ENCODE measurements at places on chromosomes 3 and 15. TPM values are rescaled to one million over a fixed set of nuclear protein-coding genes. Genes with fewer than 3 reads are reported as not detected.
A peak's percentile ranks its signal among the peaks of the same experiment; 100 is the strongest.

The CCR8 gene
- not detected for total RNA-seq

GRCh38 chr3:81726132-81726531, 35.3 kb downstream of the GBE1 start:
- no peak overlapping the region for H3K4me3 ChIP-seq
- H3K36me3 ChIP-seq = no peaks in the 10 kb centered on the region
- H3K27ac ChIP-seq = no peak overlapping the region
- H3K4me1 ChIP-seq = peaks cover 6% of the 10 kb centered on the region

- H3K4me3 ChIP-seq = no peak overlapping the region
- no peaks in the 10 kb centered on the region for H3K27me3 ChIP-seq
- DNase-seq = no peak
- H3K27ac ChIP-seq = no peak overlapping the region
Observed at GRCh38 chr15:92663250-92663951, 7.8 kb upstream of the FAM174B start.

The CRELD1 gene
- 47.4 TPM for total RNA-seq

DNA sequence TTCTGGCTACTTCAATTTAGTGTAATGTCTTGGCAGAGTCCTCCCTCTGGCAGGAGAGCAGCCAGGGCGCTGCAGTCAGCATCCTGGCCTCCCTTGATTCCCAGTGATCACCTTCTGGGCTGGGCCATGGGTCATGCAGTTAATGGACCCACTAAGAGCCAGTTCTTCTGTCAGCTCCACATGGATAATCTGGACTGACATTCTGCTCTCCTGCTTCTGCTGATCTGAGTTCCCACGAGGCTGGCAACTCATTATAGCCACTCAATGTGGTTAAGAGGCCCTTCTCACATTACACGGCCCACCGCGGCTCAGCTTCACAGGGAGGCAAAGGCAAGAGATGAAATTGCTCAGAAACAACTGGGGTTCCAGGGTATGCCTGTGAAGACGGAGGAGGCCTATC, 94.0 kb downstream of the WDR76 start:
- no peak overlapping the region for H3K4me3 ChIP-seq
- H3K36me3 ChIP-seq = no peaks in the 10 kb centered on the region
- no peak for DNase-seq
- H3K27me3 ChIP-seq = no peaks in the 10 kb centered on the region
- no peak overlapping the region for H3K27ac ChIP-seq

- H3K36me3 ChIP-seq = no peaks in the 10 kb centered on the region
- H3K27me3 ChIP-seq = no peaks in the 10 kb centered on the region
- H3K4me1 ChIP-seq = no peaks in the 10 kb centered on the region
Observed at GRCh38 chr15:39748276-39748675, 34.4 kb downstream of the FSIP1 start.

DNA sequence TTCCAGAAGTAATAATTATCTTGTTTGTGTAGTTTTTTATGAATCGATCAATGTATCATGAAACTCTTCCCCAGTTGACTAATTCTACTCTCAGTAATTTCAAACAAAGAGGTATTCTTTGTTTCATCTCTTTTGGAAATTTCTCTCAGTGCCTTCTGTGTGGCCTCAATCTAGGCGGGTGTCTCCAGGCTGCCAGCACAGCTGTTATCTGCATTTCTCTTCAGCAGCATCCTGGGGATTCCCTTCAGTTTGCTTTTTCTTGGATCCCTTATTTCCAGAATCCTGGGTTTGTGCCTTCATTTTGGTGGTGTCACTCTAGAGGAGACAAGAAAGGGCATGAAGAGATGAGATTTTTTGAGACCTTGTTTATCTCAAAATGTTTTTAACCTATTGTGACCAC, 22.7 kb downstream of the NIPA2 start:
- peaks cover 9% of the 10 kb centered on the region for H3K36me3 ChIP-seq
- no peaks in the 10 kb centered on the region for H3K4me1 ChIP-seq
- no peak for DNase-seq
- no peaks in the 10 kb centered on the region for H3K27me3 ChIP-seq
- H3K4me3 ChIP-seq = no peak overlapping the region

DNA sequence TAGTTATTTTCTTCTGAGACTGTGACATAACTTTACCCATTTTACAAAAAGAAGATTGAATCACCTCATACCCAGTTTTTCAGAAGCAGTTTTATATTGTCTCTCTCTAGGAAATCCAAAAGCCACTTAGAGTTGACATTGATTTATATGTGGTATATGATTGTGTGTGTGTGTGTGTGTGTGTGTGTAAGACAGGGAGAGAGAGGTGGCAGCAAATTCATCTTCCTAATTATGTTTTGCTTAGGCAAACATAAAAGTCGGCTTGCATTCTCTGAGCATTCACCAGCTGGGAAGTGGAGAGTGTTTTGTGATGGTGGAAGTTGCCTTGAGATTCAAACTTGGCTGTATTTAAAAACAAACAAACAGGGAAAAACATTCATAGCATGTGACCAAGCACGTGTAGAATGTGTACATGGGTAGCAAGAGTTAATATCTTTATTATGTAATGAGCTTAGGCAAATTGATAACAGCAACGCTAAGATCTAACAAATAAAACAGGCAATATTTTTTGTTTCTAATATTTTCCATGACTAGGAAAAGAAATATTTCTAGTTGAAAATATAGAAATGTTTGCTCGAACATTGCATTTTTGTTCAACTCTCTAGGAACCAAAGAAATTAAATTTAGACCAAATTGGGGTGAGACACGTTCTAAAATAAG, 64.4 kb upstream of the IGF1R start:
- no peak overlapping the region for H3K27ac ChIP-seq
- H3K27me3 ChIP-seq = no peaks in the 10 kb centered on the region
- H3K4me3 ChIP-seq = no peak overlapping the region
- no peak for DNase-seq
- no peaks in the 10 kb centered on the region for H3K36me3 ChIP-seq
- H3K4me1 ChIP-seq = no peaks in the 10 kb centered on the region

- no peaks in the 10 kb centered on the region for H3K36me3 ChIP-seq
- no peaks in the 10 kb centered on the region for H3K4me1 ChIP-seq
- no peaks in the 10 kb centered on the region for H3K27me3 ChIP-seq
Observed at GRCh38 chr3:135034291-135034768, 239.3 kb downstream of the EPHB1 start.

DNA sequence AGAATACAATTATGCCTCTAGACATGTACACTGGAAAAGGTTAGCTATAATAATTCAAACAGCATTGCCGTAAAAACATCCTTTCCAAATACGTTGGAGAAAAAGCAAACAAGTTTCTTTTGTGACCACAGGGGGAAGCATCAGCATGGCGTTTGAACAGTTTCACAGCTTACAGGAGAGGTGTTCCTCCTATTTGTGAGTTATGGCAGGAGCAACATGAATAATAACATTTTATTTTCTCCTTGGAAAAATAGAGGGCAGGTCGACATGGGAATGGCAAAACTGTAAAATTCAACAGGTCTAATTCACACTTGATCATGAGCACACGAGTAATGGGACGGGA, 39.7 kb upstream of the GADL1 start:
- no peak overlapping the region for H3K27ac ChIP-seq
- peak; percentile 17 for DNase-seq
- no peaks in the 10 kb centered on the region for H3K4me1 ChIP-seq
- no peak overlapping the region for H3K4me3 ChIP-seq
- H3K36me3 ChIP-seq = no peaks in the 10 kb centered on the region

DNA sequence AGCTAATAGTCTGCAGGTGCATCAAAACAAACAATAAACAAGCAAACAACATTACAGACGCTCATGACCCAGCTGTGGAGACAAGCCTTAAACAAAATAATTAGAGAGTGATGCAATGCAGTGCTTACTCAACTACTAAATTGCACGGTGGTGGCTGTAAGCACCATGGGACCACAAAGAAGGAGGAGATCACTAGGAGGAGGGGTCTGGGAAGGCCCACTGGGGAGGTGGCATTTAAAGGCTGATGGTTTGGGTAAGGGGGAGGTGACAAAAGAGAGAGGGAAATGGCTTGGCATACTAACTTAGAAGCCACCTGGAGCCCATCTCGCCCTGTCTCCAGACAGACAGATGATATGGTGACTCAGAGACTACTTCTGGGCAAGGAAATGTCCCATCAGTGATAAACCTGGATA, 516.7 kb downstream of the FOXP1 start:
- DNase-seq = peak; percentile 47
- H3K4me1 ChIP-seq = peaks cover 66% of the 10 kb centered on the region
- peak overlapping the region; percentile 97 for H3K27ac ChIP-seq
- no peak overlapping the region for H3K4me3 ChIP-seq
- H3K36me3 ChIP-seq = no peaks in the 10 kb centered on the region
- H3K27me3 ChIP-seq = no peaks in the 10 kb centered on the region

The TMCO5A gene
- total RNA-seq = not detected

The ROBO2 gene
- not detected for total RNA-seq

DNA sequence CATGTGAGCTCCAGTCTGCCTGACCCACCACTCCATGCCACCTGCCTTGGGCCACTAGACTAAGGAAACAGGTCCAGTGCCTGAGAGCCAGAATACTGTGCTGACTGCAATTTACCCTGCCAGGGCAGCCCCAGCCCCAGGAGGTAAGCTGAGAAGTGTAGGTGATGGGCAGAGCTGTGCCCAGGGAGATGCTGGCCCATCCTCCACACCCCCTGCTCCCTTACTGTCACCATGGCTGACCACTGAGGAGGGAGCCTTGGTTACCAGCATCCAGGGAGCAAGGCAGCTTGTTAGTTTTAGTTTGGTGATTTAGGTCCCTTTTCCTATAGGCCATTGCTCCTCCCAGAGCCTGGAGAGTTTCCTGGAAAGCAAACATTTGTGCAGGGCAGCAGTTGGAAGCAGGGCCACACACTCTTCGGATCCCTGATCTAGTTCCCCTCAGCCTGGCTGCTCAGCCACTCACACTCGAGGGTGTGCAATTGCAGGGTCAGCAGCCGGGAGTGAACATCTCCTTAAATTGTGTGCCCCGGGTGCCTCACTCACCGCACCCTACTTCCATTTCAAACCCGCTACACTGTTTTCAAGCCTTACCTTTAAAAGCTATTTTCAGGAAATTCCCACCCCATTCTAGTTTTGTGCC, 2.0 kb downstream of the GALNT15 start:
- peaks cover 4% of the 10 kb centered on the region for H3K4me1 ChIP-seq
- no peak overlapping the region for H3K27ac ChIP-seq
- H3K36me3 ChIP-seq = no peaks in the 10 kb centered on the region
- peaks cover 5% of the 10 kb centered on the region for H3K27me3 ChIP-seq
- H3K4me3 ChIP-seq = no peak overlapping the region
- no peak for DNase-seq

GRCh38 chr3:49032646-49033304, 3.6 kb upstream of the IMPDH2 start:
- peaks cover 20% of the 10 kb centered on the region for H3K4me1 ChIP-seq

DNA sequence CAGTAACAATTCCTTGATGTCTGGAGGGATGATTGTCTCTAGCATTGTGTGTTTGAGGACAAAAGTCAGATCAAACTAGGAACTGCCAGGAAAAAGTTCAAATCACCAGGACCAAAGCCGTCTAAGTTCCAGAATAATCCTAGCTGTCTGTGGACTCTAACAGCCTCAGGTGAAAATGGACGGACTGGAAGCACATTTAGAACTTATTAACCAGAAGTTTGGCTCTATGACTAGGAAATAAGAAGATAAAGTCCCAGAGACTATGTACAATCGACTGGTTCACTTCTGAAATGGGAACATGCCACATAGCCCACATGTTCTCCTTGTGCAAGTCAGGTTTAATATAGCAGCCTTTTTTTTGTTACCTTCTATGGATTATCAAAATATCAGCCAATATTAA, 50.6 kb upstream of the SGO1 start:
- H3K27ac ChIP-seq = no peak overlapping the region
- no peak overlapping the region for H3K4me3 ChIP-seq
- no peaks in the 10 kb centered on the region for H3K36me3 ChIP-seq
- no peaks in the 10 kb centered on the region for H3K4me1 ChIP-seq

GRCh38 chr15:51677021-51677420, 4.3 kb upstream of the SCG3 start:
- peaks cover 4% of the 10 kb centered on the region for H3K4me1 ChIP-seq
- H3K27me3 ChIP-seq = peaks cover 16% of the 10 kb centered on the region
- H3K27ac ChIP-seq = no peak overlapping the region
- no peaks in the 10 kb centered on the region for H3K36me3 ChIP-seq
- no peak overlapping the region for H3K4me3 ChIP-seq

DNA sequence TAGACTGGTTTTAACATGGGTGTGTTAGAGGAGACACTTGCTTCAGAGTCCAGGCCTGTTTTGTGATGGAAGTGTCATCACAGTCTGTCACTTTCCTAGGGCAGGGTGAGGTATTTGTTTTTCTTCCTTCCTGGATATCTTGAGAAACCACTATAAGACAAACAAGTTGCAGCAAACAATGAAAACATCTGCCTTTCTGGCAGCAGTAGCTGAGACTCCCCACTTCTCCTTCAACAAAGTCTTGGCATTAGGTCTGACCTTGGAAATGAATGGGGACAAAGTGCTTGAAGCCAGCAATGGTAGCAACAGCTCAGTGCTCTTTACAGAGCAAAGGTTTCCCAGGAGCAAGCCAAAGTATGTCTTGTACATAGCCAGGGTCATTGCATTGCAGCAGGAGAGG, 64.6 kb downstream of the CD200 start:
- H3K4me3 ChIP-seq = no peak overlapping the region
- no peaks in the 10 kb centered on the region for H3K27me3 ChIP-seq
- H3K27ac ChIP-seq = no peak overlapping the region
- H3K4me1 ChIP-seq = peaks cover 3% of the 10 kb centered on the region
- H3K36me3 ChIP-seq = no peaks in the 10 kb centered on the region

DNA sequence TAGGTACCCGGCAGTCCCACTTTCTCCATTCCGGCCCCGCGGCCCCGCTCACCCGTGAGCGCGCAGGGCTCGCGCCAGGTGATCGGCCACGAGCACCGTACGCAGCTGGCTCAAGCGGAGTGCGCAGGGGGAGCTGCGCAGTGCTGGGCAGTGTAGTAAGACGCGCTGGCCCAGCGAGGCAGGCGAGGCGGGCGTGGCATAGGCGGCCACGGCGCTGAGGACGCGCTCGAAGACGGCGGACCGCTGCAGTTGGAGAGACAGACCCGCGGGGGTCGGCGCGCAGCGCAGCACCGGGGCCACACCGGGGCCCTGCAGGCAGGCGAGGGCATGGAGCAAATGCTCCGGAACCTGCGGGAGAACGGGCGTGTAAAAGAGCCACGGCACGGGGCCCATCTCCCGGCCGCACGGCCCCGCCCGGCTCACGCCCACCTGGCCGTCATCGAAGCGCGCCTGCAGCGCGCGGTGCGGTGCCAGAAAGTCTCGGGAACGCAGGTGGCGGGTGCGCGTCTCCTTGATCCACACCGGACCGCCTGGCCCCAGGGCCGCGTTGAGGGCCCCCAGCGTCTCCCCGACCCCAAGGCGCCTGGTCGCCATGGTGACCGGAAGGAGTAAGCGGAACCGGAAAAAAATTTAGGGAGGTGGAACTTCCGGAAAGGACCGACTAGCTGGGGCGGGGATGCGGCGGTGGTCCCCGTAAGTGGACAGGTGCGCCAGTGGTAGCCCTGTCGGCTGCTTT, at the start of gene DALRD3:
DALRD3 (minus strand) TSS at position 610 of the 736 bp plus-strand sequence; CDS start at position 594, 16 bp downstream.
- H3K4me1 ChIP-seq = peaks cover 32% of the 10 kb centered on the region
- H3K36me3 ChIP-seq = peaks cover 32% of the 10 kb centered on the region
- peak within 1 kb of the TSS; percentile 73 for H3K27ac ChIP-seq
- no peaks in the 10 kb centered on the region for H3K27me3 ChIP-seq
- peak within 1 kb of the TSS; percentile 89 for H3K4me3 ChIP-seq

- H3K27me3 ChIP-seq = no peaks in the 10 kb centered on the region
- H3K4me1 ChIP-seq = peaks cover 6% of the 10 kb centered on the region
Observed at GRCh38 chr15:70741107-70741531, 22.2 kb downstream of the UACA start.

- H3K4me1 ChIP-seq = peaks cover 5% of the 10 kb centered on the region
- no peak overlapping the region for H3K4me3 ChIP-seq
- no peak for DNase-seq
Observed at GRCh38 chr15:58523634-58524033, 91.8 kb downstream of the LIPC start.

- no peak overlapping the region for H3K4me3 ChIP-seq
- no peaks in the 10 kb centered on the region for H3K27me3 ChIP-seq
- H3K4me1 ChIP-seq = no peaks in the 10 kb centered on the region
- H3K36me3 ChIP-seq = no peaks in the 10 kb centered on the region
- no peak for DNase-seq
Observed at GRCh38 chr15:79400650-79401049, 31.5 kb upstream of the MINAR1 start.

The GRIP2 gene
- total RNA-seq = not detected

The SLC2A2 gene
- total RNA-seq = not detected

The UROC1 gene
- not detected for total RNA-seq

All from B cell (primary cell).